ENCODE measurements at places on chromosomes 2 and 18.

GRCh38 chr2:75596784-75597183 lies 36.0 kb upstream of the EVA1A start:
- DNase-seq, result peak; percentile 67

- no peak for DNase-seq
These were observed 320.4 kb downstream of the CMPK2 start for GRCh38 chr2:6545336-6545735.

GRCh38 chr2:216752855-216753505 lies 57.6 kb upstream of the IGFBP5 start:
- no peak for DNase-seq

GRCh38 chr18:44774191-44774590 lies 93.5 kb downstream of the SETBP1 start:
- DNase-seq, result no peak

GRCh38 chr2:73610111-73610510 lies 32.1 kb downstream of the NAT8 start:
- no peak for DNase-seq

- peak; percentile 98 for DNase-seq
These were observed 28.3 kb upstream of the INSIG2 start for GRCh38 chr2:118059919-118060478.

GRCh38 chr2:4539121-4539520 lies 835.7 kb downstream of the DCDC2C start:
- no peak for DNase-seq

- DNase-seq, result no peak
These were observed 136.2 kb downstream of the MYO5B start for GRCh38 chr18:50058731-50059130.

GRCh38 chr2:236641051-236641726 lies 71.6 kb downstream of the ACKR3 start:
- no peak for DNase-seq

- DNase-seq, result no peak
These were observed 42.4 kb downstream of the TCF7L1 start for GRCh38 chr2:85175369-85176299.

- DNase-seq, result no peak
These were observed 73.4 kb downstream of the ZFP36L2 start for GRCh38 chr2:43152741-43153647.

DNA sequence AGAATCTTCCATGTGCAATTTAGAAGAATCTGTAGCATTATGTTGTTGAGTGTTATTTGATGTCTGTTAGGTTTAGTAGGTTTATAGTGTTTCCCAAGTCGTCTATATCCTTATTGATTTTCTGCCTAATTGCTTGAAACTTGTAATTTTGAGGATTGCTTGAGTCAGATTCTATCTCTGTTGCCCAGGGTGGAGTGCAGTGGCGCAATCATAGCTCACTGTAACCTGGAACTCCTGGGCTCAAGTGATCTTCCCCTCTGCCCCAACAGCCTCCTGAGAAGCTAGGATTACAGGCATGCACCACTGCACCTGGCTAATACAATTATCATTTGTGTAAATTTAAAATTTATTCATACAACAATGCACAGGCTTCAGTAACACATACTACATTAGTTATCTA lies 3.1 kb upstream of the TCF23 start:
- no peak for DNase-seq

DNA sequence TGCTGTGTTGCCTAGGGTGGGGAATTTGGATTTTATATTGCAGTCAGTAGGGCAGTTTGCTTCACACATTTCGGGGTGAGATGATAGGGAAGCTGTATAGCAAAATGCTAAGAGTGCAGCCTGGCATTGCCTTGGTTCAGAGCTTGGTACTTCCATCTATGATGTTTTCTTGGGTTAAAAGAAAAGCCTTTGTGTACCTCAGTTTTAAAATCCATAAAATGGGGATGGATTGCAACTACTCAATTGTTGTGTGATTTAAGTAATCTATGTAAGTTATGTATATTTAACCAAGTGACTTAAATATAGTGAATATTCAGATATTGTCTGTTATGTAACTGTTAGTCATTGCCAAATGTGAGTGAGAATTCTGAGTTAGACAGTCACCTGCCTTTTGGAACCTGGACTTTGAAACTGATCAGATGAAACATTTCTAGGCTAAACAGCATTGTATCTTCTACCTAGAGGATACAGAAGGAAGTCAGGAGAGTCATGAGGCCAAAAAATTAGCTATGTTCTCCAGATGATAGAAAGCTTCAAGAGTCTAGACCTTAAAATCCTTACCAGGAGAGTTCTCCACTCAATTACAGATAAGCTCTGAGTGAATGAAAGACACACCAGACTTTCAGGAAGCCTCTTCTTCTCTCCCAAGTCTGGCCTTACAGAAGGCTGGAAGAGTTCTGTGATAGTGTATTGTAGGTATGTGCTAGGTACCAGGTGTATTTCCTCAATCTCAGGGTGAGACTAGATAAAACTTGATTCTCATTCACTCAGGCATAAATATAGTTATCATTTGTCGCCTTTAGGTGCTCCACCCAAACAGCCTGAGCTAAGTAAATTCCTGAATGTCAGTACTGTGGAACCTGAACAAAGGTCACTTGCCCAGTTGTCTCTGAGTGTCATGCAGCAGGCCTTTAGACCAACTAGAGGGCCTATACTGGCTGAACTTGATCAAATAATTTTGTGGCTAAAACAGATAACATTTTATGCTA lies 7.5 kb downstream of the RIOK3 start:
- DNase-seq, result no peak

- no peak for DNase-seq
These were observed 27.5 kb upstream of the MCFD2 start for GRCh38 chr2:46942891-46943626.

DNA sequence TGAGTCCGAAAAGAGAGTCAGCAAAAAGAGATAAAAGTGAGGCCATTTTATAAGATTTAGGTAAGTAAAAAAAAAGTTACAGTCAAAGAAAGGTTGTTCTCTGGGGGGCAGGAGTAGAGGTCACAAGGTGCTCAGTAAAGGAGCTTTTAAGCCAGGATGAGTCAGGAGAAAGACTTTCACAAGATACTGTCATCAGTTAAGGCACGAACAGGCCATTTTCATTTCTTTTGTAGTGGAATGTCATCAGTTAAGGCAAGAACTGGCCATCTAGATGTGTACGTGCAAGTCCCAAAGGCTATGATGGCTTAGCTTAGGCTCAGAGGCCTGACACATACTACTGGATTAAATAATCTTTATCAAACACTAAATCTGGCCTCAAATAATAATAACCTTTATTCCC lies 1207.3 kb upstream of the FAM98A start:
- DNase-seq, result no peak

DNA sequence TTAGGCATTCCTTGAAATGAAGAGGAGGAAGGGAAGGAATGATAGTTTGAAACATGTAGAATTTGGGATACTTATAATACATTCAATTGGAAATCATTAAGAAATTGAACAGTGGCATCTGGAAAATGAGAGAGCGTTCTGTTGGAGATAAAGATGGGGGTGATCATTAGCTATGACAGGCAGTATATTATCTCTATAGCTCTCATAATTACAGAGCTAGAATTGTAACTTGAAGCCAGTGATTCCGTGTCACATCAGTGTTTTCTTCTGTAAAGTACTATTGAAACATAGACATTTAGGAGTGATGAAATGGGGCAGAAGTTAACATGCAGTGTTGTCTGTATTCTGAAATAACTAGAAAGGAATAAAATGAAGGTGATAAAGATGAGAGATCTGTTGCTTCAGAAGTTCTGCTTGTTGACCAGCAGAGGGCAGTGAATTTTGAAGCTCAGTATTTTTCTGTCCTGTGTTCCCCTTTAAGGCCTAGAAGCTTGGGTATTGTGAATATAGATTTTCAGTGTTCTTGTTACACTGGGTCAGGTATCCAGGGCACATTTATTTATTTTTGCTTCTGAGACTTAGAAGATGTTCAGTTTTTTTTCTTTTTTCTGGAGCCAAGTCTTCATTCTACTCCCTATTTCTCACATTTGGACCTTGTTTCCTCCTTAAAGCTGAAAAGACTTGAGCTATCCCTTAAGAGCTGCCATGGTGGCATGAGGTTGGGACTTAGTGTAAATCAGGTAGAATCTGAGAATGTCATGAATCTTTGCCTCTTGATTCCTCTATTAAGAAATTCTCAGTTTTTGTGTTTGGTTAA lies 157.4 kb downstream of the TAF4B start:
- no peak for DNase-seq

- DNase-seq, result no peak
These were observed 110.3 kb upstream of the PKDCC start for GRCh38 chr2:41937464-41937906.

DNA sequence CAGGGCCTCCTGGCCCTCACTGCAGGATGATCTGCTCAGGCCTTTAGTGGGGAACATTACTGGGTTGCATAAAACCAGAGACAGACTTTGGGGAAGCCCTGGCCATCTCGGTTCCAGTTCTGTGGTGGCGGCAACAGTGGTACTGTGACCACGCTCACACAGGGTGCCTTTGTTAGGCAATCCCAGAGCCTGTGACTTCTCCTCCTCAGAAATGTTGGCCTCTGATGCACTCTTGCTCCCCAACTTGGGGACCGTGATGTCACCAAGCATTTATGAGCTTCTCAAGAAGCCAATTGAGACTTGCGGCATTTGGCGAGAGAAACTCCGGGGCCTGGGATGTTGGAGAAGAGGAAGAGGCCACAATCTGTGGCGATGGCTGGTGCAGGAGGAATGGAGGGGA lies 80.9 kb upstream of the PKDCC start:
- DNase-seq, result peak; percentile 50

GRCh38 chr18:65411061-65411460 lies 339.8 kb upstream of the CDH7 start:
- no peak for DNase-seq

- DNase-seq, result no peak
These were observed 1.3 kb downstream of the BCL2 start for GRCh38 chr18:63317982-63318888.

DNA sequence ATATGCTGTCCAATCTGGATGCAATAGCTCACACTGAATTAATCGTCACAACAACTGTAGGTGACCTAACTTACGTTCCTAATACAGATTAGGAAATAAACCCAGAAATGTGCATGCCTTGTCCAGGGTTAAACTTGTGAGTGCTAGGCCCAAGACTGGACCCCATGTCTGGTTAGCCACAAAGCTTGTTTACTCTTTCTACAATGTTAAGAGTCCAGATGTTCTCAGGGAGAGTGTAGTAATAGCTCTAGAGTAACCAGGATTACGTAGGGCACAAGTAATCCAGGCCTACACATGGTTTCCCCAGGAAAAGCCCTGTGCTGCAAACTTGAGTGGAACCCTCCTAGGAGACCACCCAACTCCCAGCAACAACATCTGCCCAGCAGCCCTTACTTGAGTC lies 26.2 kb downstream of the TRIB2 start:
- DNase-seq, result no peak

- no peak for DNase-seq
These were observed 26.4 kb upstream of the B4GALT6 start for GRCh38 chr18:31710826-31711225.

GRCh38 chr2:229843613-229844012 lies 78.2 kb downstream of the TRIP12 start:
- no peak for DNase-seq

- DNase-seq, result no peak
These were observed 684 bp upstream of the ARPC2 start for GRCh38 chr2:218216336-218216673.

GRCh38 chr18:77140030-77140429 lies 7.4 kb upstream of the MBP start:
- DNase-seq, result no peak

- DNase-seq, result no peak
These were observed 2.1 kb downstream of the ARID5A start for GRCh38 chr2:96538487-96539214.

DNA sequence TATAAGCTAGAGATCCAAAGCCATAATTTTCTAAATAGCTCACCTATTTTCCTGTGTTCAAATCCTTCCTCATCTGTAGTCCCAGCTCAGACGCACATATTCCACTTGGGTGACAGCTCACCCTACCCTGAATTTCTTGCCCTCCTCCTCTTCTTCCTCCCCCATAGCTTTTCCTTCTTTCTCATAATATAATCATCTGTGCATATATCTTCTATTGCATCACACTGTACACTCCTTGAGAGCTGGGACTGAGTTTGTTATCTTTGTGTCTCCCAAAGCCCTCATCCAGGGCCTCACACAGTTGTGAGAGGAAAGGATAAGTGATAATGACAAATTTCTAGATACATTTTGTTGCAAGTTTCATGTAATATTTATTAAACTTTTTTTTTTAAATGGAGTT lies 55.9 kb upstream of the RTN4 start:
- DNase-seq, result no peak

GRCh38 chr2:124530203-124530602 lies 505.1 kb downstream of the CNTNAP5 start:
- no peak for DNase-seq

DNA sequence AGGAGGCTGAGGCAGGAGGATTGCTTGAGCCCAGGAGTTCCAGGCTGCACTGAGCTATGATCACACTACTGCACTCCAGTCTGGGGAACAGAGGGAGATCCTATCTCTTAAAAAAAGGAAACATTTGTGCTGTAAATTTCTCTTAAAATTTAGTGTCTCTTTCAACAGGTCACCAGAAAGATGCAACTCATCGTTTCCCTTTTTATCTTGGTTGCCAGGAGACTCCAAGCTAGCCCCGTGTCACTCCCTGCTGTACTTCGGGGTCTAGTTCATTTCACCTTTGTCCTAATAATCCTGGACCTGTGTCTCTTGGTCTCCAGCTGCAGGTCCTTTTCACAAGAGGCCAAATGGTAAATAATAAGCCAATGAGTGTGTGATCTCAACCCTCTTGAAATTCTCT lies 7.1 kb downstream of the HS1BP3 start:
- no peak for DNase-seq

DNA sequence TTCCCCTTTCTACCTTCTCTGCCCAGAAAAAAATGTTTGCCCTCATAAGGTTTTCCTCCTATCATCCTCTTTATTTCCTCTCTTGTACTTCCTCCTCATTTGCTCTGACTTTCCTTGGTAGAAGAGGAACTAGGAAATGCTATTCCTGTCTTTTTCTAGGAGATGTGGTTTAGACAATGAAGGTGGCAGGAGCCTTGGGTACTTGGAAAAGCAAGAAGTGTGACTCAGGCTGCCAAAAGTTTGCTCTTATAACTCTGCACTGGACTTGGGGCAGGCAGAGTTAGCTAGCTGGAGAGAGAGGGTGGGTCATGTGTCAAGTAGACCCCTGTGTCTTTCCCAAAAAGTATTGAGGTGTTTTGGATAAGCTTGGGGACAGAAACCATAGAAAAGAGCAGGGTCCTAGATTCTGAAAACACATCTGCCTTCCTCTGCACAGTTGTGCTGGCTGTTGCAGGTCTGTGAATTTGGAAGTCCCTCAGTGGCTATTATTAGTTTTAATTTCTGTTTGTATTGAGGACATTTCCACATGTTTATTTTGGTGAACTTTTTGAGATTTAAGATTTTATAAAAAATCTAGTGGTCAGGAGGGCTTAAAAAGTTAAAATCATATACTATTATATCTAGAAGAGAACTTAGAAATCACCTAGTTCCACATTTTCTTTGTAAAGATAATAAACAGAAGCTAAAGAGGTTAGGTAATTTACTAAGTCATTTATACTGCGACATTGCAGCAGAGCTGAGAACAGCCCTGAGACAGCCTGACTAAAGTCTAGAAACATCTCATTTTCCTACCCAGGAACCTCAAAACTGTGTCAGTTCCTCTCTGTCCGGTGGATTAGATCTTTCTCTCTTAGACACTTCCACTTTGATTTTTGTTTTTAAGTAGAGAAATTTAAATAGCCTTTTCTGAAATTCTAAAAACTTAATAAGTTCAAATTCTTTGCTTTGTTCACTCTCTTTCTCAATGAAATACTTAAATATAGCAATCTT lies 16.0 kb downstream of the INSIG2 start:
- no peak for DNase-seq
